ENCODE measurements at places on chromosomes 6 and 20. TPM values are rescaled to one million over a fixed set of nuclear protein-coding genes. Genes with fewer than 3 reads are reported as not detected.

DNA sequence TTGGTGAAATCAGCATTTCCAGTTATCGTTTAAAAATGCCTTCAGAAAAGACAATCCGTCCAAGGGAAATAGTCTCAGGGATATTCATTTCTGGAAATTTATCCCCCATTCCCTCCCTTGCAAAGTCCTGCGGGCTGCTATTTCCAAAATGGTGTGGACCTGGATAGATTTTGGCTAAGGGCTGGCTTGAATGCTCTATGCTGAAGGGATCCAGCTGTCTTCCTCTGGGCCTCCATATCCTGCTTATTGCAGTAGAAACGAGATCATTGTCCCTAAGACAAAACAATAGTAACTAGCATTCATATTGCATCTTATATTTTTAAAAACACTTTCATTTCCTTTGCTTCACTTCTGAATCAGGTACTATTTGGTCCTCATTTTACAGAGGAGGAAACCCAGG lies 129.9 kb downstream of the ANKRD60 start:
- no peak for DNase-seq

- DNase-seq: no peak
Observed at GRCh38 chr6:143408151-143408786, 42.2 kb downstream of the ADAT2 start.

Gene CRYBG1
- polyA plus RNA-seq: 2.5 TPM

- no peak for DNase-seq
Observed at GRCh38 chr20:60573003-60573680, 614.9 kb downstream of the CDH26 start.

Gene HLA-DOA
- 0.83 TPM for polyA plus RNA-seq

DNA sequence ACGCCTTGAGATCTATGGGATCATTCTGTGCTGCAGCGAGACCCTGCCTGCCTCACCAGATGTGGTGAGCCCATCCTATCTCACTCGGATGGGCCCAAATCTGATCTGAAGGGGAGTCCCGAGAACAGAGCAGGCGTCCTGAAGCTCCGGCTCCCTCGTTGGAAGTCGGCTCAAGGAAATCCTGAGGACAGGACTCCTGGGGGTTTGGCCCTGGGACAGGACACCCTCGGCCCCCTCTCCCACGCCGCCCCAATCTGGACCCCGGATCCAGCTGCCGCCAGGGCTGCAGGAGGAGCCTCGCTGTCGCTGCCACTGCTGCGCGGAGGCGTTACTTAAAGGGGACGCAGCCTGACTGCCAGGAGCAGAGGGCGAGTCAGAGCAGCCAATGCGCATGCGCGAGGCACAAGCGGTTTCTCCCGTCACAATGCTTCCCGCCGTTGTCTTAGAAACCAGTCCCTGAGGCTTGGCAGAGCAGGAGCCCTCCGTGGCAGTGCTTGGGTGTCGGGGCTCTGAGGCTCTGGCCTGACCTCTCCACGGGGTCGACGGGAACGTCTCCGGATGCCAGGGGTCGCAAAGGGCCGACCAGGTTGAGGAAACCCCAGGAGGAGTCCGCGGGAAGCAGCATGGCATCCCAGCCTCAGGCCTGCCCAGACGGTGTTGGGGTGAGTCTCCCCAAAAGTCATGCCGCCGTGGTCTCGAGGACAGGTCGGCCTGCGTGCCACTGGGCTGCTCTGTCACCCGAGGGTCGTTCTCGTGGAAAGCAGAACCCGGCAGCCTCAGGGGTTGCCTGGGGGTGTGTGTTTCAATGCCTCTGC lies 1567.8 kb upstream of the DEFB115 start:
- DNase-seq: no peak

DNA sequence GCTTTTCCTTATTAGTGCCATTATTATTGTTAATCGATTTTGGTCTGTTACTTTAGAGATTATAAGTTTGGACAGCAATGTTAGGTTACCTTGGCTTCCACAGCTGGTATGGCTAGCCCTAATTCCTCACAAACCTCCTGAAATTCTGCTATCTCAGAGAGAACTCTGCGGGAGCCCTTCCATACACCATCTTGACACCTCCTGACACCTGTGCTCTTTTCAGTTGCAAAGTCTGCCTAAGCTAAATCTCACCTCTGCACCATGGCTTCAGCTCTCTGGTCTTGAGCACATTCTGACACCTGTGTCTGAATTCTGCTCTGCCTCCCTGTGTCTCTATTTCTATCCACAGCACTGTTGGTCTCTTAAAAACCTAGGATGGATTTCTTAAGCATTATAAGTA lies 106.5 kb downstream of the DCDC2 start:
- no peak for DNase-seq

Gene MTG2
- polyA plus RNA-seq: 26.7 TPM

GRCh38 chr20:36833275-36834020 lies 42.5 kb upstream of the TLDC2 start:
- DNase-seq: peak; percentile 65

GRCh38 chr6:144066741-144067484 lies 28.5 kb downstream of the SF3B5 start:
- DNase-seq: no peak

GRCh38 chr6:5213836-5214235 lies 46.9 kb downstream of the LYRM4 start:
- no peak for DNase-seq

DNA sequence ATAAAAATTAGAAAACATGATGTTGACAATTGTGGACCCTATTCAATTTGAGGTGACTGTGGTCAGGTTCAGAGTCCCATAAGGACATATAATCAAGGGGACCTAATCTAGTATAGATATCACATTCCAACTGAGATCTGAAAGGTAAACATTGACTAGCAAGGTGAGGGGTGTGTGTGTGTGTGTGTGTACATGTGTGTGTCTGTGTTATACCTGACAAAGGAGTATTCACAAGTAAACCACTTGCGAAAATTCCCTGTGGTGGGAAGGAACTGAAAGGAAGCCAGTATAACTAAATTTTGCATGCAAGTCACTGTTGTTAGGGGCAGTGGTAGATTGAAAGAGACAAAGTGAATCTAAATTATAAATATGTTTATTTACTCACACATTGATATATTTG lies 723.7 kb downstream of the COL12A1 start:
- DNase-seq: no peak

GRCh38 chr6:148407372-148407771 lies 64.7 kb downstream of the SASH1 start:
- DNase-seq: no peak

- peak; percentile 28 for DNase-seq
Observed at GRCh38 chr6:77466451-77467437, 3.5 kb upstream of the HTR1B start.

GRCh38 chr6:138160329-138161087 lies 1.2 kb upstream of the ARFGEF3 start:
- no peak for DNase-seq

DNA sequence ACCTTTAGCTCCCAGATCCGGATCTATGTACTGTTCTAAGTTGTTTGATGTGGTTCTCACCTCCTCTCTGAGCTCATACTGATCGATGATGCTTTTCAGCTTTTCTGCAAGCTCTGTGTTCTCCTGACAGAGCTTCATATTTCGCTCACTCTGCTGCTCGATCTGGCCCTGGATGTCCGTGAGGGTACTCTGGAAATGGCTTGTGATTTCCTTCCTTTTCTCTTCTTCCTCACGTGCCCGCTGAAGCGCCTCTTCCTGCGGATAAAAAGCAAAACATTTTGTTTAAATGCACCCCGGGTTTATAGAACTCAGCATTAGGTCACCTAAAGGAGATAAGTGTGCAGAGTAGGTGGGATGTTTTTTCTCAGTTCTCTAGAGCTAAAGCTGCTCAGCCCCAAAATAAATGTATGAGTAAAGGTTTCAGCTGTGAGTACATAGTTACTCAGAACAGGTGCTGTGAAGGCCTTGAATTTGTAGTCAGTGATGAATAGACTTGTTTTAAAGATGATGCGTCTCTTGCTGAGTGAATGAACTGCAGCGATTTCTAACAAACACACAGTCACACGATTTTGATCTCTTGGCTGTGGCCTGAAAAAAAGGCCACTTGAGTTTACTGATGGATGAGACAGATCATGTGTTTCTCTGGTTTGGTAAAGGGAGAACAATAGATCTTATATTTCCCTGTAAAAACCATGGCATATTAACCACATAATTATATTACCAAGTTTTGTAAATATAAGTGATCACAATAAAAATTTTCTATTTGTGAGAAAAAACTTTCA lies 29.1 kb downstream of the TXLNB start:
- DNase-seq: no peak

Gene GGTLC1
- not detected for polyA plus RNA-seq

DNA sequence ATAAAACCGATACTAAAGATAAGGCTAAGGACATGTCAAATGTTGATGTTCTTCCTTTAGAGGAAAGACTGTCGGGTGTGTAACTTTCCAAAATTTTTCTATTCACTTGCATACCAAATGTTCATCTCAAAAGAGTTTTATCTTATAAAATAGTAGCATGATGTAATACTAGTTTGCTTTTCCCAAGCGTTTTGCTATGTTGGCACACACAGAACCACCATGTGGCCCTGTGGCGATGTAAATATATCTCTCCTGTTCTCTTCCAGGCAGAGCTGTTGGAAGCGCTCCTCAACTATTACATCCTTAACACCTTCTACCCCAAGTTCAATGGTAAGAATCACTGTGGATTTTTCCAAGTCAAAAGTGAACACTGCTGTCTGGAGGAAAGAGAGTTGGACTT lies 26.5 kb downstream of the LBP start:
- no peak for DNase-seq
